Right ventricle myocardium superior (tissue), 1 donor: ENCODE measurements at places on chromosomes 5 and 9. TPM values are rescaled to one million over a fixed set of nuclear protein-coding genes. Genes with fewer than 3 reads are reported as not detected.

LRRC14B gene
- 103 TPM for total RNA-seq

ITGA1 gene
- total RNA-seq = 23.6 TPM

SPATA31A3 gene
- not detected for total RNA-seq

FAXDC2 gene
- 24.1 TPM for total RNA-seq

TSSK1B gene
- total RNA-seq = not detected

FAM151B gene
- total RNA-seq = 1.5 TPM

DNA sequence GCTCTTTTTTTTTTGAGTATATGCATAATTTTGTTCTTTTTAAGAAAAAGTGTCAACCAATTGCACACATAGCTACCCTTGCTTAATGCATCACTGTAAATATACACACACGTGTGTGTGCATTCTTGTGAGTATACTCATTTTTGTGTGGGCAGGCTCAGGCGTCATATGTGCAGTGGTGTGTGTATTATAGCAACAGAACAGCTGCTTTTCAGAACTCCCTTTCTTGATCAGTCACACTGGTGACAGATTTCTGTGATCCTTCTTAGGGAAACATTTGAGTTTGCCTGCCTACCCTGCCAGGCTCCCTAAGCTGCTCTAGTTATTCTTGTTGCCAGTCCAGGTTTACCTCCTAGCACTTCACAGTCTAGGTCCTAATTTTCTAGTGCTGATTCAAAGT, 287.0 kb upstream of the SEMA6A start:
- DNase-seq = no peak

GRCh38 chr9:113125386-113126035, 25.3 kb upstream of the SLC31A2 start:
- DNase-seq = no peak

GRCh38 chr5:39624890-39625289, 200.1 kb upstream of the DAB2 start:
- no peak for DNase-seq

DNA sequence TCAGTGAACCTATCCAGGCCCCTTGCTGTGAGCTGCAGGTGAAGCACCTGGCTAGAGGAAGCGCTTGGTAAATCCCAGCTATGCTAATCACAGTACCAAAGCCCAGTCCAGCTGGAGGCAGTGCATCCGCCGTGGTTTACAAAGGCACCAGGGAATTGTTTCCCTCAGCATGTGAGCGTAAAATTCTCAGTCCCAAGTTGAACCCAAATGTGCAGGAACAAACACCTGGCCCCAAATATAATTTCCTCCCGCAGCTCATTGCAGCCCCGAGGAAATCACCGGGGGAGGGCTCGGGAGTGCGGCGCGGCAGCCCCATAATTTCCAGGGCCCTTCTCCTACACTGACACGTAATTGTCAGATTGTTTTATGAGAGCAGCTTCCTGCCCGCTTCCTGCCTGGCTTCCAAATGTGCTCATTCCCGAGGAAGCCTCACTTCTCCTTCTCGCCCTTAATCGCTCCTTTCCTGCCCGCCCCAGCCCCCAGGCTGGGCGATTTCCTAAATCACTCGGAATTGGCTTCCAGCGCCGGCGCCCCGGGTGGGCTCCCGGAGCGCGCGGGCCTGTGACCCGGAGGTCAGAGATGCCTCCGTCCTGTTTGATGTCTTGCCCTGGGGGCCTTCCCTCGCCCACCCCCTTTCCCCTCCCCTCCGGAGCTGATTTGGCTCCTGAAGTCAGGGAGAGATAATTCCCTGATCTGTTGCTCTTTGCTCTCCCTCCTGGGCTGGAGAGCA, 134.4 kb downstream of the FGF1 start:
- DNase-seq = peak; percentile 41

DNA sequence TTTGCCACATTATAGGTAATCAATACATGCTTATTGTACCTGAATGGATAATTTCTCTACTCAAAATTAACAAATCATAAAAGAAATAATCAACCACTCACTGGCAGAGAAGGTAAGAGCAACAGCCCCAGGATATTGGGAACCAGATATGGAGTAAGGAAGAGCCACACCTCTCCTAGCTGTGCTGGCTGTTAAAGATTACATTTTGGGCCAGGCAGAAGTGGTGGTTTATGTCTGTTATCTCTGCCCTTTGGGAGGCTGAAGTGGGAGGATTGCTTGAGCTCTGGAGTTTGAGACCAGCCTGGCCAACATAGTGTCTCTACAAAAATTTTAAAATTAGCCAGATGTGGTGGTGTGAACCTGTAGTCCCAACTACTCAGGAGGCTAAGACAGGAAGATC, 56.4 kb downstream of the BHMT start:
- no peak for DNase-seq

DNA sequence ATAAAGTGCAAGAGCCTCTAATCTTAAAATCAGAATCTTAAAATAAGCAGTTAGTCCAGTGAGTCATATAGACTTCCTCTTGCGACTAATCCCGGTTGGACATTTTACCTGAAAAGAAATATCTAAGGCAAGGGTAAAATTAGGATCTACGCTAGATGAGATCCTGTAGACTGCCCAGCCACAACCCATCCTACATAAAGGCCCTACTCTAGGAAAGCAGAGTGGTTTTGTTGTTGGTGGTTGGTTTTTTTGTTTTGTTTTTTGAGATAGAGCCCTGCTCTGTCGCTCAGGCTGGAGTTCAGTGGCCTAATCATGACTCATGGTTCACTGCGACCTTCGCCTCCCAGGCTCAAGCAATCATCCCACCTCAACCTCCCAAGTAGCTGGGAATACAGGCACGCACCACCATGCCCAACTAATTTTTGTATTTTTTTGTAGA, 6.9 kb downstream of the TSC1 start:
- no peak for DNase-seq

DNA sequence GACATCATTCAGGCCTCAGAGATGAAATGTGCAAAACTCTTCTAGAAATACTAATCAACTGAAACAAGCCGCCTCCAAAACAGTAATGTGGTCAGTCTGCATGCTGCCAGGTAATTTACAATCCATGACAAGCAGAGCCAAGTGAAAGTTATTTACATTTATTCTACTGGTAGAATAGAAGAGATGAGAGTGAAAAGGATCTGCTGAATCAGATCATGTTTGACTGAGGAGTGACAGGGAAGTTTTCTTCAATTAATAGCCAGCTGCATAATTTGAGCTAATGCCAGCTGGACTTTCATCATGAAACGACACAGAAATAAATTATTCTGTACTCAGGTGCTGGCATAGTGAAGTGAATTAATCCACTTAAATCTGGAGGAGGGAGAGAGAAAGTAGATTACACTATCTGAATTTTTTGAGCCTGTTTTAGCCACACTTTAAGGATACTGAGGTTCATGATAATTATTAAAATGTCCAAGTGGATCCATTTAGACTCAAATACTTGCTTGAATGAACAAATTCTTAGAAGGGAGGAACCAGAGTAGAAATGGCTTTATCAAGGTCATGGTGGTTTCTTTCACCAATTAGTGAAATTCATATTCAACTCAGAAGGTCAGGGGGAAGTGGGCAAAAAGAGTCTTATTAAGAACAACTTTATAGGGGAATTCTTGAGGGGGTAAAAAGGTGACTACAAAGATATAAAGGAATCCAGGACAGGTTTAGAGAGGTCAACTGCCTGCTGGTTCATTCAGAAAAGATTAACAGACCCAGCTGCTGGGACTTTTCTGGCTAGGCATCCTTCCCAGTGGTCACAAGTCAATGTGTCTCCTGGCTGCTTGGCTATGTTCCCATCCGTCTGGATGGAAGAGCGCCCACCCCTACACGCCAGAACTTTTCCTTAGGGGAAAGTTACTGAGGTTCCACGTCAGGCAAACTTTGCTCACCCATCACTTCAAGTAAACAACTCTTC, 350.4 kb downstream of the PDE4D start:
- DNase-seq = peak; percentile 53

- no peak for DNase-seq
Observed at GRCh38 chr9:110101531-110102161, 106.3 kb downstream of the C9orf152 start.

- DNase-seq = no peak
Observed at GRCh38 chr9:94672811-94673487, 33.6 kb upstream of the FBP1 start.

GRCh38 chr5:646396-647201, 34.5 kb downstream of the CEP72 start:
- no peak for DNase-seq
